NCI-H1105 (cell line): ENCODE measurements at places on chromosomes 1 and 21.

DNA sequence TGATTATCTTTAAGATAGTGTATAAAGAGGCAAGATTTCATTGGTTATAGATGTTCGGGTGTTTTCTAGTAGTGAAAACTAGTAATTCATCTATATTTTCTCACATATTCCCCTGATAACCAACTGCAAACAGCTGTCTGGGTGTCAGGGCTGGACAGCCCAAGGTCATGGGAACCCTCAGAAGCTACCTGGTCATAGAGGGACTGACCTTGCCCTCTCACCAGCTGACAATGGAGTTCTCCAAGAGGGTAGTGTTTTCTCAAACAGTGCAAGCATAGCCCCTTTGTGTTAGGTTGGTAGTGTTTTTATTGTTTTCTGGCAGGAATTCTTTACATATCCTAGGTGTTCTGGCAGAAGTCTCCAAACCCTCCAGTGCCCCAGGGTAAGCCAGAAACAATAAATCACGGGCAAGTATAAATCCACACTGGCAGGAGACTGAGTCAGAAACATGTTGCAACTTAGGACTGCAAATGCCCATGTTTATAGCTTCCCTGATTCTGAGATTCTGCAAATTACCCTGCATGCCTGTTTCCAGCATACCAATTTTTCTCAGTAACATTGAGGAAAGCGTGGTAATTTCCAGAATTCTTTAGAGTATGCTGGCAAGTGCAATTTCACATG, 82.8 kb upstream of the ATP1A1 start:
- DNase-seq, result no peak

DNA sequence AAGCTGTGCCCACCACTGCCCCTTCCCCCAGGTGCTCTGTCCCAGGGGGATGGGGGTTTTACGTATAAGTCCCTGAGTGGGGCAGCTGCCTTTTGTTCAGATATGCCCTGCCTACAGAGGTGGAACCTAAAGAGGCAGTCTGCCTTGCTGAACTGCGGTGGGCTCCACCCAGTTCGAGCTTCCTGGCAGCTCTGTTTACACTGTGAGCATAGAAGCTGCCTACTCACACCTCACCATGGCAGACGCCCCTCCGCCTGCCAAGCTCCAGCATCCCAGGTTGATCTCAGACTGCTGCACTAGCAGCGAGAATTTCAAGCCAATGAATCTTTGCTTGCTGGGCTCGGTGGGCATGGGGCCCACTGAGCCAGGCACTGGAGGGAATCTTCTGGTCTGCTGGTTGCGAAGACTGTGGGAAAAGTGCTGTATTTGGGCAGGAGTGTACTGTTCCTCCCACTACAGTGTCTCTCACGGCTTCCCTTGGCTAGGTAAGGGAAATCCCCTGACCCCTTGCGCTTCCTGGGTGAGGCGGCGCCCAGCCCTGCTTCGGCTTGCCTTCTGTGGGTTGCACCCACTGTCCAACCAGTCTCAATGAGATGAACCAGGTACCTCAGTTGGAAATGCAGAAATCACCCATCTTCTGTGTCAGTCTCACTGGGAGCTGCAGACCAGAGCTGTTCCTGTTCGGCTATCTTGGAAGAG, 17.6 kb upstream of the RWDD3 start:
- no peak for DNase-seq

- DNase-seq, result peak; percentile 65
These were observed 62.0 kb downstream of the BCAR3 start for GRCh38 chr1:93619507-93620171.

DNA sequence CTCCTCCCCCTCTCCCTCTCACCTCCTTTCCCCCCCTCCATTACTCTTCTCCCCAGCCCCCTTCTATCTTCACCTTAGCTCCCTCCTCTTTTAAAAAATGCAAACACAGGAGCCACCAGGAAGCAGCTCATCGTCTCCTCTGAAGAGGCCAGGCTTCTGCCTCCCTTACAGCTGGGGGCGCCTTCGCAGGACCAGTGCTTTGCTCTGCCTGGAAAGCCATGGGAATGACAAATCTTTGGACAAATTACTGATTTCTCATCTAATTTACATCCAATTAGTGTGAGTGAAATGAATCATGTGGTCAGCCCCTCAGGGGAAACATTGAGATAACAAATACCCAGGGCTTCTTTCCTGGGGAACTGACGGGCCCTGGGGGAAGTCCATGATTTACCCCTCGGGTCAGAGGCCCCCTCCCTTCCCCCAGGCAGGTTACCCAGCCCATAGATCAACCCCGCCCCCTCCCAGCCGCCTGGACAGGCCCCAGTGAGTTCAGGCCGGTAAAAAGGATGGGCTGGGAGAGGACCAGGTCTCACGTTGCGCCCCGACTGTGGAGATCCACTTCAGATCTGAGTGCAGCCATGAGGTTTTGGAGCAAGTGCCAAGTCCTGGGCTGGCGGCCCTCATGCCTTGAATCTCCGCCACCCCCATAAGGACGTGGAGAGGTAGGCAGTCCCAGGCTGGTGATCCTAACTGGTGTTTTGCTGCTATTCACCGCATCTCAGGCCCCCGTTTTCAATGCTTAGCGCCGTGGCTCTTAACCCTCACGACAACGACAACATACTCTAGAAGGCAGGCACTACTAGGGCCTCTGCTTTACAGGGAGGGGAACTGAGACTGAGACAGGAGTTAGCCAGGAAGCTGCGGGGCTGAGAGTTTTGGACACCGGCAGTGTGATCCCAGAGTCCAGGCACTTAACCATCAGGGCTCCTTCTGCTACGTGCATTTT, 300.8 kb downstream of the RRAGC start:
- no peak for DNase-seq

GRCh38 chr1:202954057-202954745, 3.9 kb downstream of the ADIPOR1 start:
- no peak for DNase-seq

GRCh38 chr1:33394770-33395169, 36.1 kb downstream of the PHC2 start:
- no peak for DNase-seq

GRCh38 chr1:36086529-36087232, 2.0 kb upstream of the ADPRS start:
- DNase-seq, result no peak

GRCh38 chr1:89743788-89744187, 77.0 kb upstream of the LRRC8D start:
- DNase-seq, result no peak

GRCh38 chr21:30463713-30464112, 16.5 kb downstream of the KRTAP19-1 start:
- no peak for DNase-seq

GRCh38 chr1:32848354-32849063, 22.2 kb downstream of the FNDC5 start:
- DNase-seq, result peak; percentile 2

GRCh38 chr1:26233903-26234643, at the start of gene CEP85:
Gene CEP85, plus strand, starts transcription at chr1:26234200. Its CDS starts 5,584 bp downstream, at chr1:26239784.
- DNase-seq, result peak; percentile 98

DNA sequence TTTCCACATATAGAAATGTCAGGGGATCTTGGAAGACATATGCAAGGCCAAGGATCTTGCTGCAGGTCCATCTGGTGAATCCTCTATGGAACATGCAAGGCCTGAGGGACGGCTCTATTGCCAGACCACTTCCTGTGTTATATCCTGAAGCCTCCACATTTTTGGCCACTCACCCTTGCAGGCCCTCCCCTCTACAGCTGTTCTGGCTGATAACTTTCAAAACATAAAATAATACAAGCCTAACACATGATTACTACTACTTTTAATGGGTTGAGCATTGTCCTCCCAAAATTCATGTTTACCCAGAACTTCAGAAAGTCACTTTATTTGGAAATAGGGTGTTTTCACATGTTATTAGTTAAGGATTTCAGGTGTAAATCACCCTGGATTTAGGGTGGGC, 18.5 kb upstream of the LYPLAL1 start:
- no peak for DNase-seq

- no peak for DNase-seq
These were observed 25.5 kb downstream of the MAN1C1 start for GRCh38 chr1:25641931-25642573.

DNA sequence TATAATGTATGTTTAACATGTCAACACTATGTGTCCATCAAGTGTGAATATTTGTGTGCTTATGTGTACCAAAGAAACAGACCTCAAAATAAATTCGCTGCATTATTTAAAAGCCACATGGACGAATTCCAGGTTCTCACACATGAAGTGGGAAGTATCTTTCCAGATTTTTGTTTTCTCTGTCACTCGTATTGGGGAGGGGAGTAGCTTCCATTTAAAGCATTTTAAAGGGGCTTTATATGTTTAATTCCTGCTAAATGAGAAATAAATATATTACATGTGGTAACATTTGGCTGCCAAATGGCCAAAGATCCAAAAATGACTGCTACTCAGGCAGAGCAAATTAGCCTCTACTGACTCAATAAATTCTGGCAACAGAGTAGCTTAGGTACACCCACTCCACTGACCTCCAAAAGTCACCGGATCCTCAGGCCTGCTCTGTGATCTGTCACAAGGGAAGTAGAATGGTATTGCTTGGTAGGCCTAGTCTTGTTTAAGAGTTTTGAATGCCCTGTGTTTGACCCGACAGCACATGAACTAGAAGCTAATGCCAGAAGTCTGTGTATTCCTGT, 178.1 kb downstream of the ZP4 start:
- DNase-seq, result no peak

GRCh38 chr1:209355415-209355814, 228.1 kb upstream of the CAMK1G start:
- no peak for DNase-seq

- DNase-seq, result peak; percentile 90
These were observed 27.9 kb downstream of the OVAAL start for GRCh38 chr1:180586671-180587155.

GRCh38 chr1:6600410-6601048, 2.1 kb downstream of the KLHL21 start:
- DNase-seq, result no peak

- DNase-seq, result no peak
These were observed 250.0 kb downstream of the FOXD2 start for GRCh38 chr1:47687631-47688460.

DNA sequence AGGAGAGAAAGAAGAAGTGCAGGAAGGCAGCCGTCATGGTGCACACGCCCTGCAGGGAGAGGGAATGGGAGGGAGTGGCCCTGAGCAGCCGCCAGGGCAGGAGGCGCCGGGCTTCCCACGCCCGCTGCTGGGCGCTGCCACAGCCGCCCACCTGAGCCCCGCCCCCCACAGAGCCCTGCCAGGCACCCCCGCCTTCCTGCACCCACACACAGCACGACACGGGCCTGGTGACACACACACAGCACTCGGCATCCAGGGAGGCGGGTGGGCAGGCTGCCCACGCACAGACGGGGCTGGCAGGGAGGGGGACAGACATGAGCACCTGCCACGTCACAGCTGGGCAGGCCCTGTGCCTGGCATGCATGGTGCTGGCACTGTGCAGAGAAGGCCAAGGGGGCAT, 27.5 kb downstream of the ADGRB2 start:
- no peak for DNase-seq

- DNase-seq, result no peak
These were observed 2.9 kb downstream of the BRINP3 start for GRCh38 chr1:190474650-190475211.

DNA sequence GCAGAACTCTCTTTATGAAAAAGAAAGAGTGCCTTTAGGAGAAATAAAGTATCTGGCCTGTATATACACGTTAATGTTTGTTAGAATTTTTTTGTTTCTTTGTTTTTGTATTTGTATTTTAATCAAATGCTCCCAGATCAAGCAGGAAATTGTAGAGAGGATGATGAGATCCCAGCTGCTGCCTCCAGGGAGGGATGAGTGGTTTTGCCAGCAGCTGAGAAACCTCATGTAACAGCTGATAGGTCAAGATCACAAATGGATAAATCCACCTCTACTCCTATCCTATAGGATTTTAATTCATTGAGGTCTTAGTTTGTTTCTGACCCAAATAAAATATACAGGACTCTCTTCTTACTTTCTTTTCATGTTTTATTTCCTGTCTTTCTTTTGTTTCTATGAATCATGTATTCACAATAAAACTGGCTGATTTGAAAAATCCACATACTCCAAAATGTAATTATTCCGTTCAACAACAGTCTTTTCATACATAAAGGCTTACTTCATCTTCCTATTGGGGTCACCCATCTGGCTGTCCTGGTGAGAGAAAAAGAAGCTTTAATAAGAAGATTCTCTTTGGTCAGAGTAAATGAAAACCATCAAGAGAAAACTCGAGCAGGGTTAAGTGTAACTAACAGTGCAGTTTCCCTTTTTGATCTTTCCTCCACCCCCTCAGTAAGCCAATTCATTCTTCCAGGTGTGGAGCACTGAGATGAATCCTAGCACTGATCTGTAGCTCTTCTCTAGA, 129.3 kb upstream of the PLPPR5 start:
- DNase-seq, result no peak

DNA sequence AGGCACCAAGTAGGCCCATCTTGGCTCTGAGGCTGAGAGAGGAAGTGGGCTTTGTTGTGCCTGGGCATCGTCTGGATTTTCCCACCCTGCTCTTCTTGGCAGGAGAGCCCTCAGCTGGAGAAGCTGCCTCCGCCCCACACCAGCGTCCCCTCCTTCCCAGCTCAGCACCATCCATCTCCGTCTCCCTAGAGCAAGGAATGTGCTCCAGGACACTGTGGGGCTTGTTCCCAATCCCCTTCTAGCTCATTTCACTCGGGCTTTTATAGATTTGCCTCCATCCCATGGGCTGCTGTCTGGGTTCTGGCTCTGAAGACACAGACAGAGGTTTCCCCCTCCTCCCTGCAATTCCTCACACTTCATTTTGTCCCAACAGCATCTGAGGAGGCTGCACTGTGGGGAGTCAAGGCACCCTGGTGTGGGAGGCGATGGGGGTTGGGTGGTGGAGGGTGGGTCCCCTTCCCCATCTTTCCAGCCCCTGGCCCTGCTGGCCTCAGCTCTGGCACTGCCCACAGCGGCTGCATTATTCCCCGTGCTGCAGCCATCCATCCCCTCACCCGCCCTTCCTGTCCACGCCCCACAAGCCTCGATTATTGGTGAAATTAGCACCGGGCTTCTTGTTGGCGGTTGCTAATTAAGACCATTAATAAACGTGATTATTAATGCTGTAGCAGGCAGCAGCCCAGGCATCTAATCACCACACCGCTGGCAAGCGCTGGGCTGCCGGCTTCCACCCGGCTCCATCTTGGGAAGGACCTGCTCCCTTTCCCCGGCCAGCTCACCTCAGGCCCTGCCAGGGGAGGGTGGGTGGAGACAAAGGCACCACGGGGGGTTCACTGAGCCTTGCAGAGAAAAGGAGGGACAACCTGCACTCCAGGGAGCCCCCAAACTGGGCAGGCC, 21.7 kb downstream of the RHBG start:
- DNase-seq, result no peak

GRCh38 chr1:233230011-233230410, 65.5 kb downstream of the PCNX2 start:
- DNase-seq, result no peak

DNA sequence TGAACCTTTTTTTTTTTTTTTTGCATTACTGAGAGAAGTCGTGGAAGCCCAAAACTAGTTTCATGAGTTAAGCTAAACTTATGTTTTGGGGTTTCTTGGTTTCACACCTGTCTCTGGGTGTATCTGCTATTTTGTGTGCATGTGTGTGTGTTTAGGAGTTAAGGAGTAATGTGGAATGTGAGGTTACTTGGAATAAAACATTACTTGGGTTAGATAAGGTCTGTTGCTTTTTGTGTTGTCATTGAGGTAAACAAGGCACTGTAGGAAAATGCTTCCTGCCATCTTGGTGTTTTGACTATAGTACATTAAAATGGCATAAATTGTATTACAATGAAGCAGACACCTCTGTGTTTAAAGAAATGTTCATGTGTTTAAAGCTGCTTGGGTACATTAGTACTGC, 2.9 kb downstream of the TENT5C start:
- no peak for DNase-seq

GRCh38 chr1:186033847-186034271, 299.7 kb downstream of the HMCN1 start:
- no peak for DNase-seq
